ENCODE measurements at places on chromosomes 4 and X. TPM values are rescaled to one million over a fixed set of nuclear protein-coding genes. Genes with fewer than 3 reads are reported as not detected.

F8A2 gene
- not detected for total RNA-seq

DNA sequence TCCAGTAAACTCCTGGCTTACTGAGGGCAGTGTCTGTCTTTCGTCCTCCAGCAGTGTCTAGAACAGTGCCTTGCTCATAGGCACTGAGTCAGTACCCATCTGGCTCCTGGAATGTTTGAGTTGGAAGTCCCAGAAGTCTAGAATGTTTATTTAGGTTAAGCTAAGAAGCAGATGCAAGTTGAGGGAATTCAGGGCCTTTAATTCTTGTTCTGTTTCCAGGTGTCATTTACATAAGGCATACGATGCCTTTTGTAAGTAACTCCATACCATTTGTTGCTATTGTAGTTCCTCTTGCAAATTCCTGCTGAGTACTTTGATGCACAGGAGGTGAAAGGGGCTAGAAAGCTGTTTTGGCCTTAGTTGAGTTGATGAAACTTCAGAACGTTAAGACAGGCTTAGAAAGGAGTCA is 22.2 kb downstream of the ARHGAP10 start:
- DNase-seq = no peak

GRCh38 chrX:44247468-44247867 is 96.0 kb downstream of the EFHC2 start:
- no peak for DNase-seq

DNA sequence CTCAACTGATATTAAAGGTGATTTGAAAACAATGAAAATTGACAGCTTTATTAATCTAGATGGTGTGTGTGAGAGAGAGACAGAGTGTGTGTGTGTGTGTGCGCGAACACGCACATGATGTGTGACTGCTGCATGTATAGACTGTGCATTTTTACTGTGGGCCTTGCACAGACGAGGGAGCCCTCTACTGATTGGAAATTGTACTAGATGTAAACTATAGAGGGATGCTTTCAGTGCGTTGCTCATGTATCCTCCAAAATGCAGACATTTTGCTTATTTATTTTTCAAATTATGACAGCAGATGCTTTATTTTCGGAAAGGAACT is 168.4 kb upstream of the GK2 start:
- no peak for DNase-seq

DNA sequence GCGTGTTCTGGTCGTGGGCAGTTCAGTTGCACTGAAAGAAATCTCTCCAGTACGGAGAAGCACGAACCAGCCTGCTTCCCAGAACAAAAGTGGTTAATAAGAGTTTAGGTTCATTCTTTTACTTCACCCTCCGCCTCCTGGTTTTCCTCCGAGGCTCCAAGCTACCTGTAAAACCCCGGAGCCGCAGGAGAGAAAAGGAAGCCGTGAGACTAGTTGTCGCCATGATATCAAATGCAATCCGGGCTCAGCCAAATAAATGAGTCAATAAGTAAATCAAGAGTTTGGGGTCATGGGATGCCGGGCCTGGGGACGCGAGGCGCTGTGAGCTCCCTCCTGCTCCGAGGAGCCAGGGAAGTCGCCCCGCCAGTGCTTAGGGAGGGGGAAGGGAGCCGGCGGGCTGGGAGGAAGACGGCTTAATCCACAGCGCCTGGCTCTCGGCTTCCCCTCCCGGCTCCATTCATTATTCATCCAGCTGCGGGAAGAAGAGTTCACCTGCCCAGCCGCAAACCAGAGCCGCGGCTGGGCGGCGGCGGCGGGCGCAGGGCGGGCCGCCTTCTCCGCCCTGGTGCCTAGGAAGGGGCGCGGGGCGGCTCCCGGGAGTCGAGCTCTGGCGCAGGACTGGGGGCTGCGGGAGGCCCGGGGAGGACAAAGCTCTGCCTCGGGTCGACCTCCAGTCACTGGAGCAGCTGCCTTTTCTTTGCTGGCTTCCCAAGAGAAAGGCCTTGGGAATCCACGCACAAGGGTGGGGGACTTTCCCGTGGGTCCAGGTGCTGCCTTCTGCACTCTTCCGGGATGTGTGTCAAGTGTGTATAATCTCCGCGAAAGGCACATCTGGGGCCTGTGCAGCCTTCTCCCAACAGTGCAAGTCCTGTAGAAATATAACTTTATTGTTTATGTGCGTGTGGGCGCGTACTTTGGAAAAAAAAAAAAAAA is 1.7 kb downstream of the FRAS1 start:
- no peak for DNase-seq

DNA sequence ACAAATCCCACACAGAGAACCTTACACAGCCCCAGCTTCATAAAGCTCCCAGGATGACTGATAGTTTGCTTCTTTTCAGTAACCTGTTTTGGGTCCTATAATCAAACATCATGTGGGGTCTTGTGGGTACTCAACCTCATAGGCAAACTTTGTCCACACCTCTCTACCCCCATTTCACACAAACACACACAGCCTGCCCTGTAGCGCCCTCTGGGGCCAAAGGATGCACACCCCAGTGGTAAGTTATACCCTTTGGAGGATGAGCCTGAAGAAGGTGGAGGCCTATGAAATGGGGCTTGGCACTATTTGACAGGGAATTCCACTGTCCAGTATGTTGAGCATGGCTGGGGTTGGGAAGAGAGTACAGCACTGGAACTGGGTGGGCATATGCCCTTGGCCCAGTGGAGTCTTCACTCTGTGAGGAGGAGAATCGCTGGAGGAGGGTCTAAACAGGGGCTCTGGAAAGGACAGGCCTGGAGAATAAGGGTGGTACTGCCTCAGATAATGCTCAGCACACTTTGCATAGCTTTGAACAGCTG is 30.5 kb upstream of the COL25A1 start:
- DNase-seq = no peak

Data from activated CD4-positive, alpha-beta T cell treated with anti-CD3 and anti-CD28 coated beads, Interleukin-2, amount 10 ng/mL, durations not matched to agents 7 days and 5 days (primary cell).